ENCODE measurements at places on chromosomes 5 and 9.

DNA sequence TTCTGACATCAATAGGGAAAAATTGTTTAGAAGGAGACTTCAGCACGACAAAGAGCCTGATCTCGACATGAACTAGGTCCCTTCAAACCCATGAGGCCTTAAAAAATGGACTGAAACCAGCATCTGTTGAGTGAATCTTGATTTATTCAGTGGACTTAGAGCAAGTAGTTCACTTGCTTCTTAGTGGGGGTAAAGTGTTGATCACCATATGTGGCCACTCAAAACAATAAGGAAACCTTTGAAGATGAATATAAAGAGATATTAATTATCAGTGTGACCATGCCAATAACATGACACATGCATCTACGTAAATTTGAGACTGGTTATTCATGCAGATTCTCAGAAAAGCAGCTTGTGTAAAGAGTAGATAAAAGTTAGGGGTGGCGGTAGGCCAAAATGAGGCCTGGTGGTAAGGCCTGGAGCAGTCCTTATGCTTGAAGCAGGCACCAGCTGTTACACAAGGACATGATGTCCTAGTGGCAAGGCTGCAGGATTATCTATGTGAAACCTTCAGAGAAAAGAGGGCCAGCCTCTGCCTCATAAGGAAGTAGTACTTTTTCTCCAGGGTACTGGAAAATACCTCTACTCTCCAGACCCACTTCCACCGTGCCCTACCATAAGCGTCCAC is 61.3 kb downstream of the S1PR3 start:
- no peak for DNase-seq

DNA sequence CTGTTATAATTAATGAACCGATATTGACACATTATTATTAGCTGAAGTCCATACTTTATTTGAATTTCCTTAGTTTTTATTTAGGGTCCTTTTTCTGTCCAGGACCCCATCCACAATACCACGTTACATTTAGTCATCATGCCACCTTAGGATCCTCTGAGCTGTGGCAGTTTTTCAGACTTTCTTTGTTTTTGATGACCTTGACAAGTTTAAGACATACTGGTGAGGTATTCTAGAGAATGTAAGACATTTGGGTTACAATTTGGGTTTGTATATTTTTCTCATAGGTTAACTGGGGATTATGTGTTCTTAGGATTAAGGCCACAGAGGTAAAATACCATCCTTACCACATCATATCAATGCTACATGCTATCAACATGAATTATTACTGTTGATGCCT is 42.7 kb downstream of the KIAA1958 start:
- DNase-seq, result no peak

DNA sequence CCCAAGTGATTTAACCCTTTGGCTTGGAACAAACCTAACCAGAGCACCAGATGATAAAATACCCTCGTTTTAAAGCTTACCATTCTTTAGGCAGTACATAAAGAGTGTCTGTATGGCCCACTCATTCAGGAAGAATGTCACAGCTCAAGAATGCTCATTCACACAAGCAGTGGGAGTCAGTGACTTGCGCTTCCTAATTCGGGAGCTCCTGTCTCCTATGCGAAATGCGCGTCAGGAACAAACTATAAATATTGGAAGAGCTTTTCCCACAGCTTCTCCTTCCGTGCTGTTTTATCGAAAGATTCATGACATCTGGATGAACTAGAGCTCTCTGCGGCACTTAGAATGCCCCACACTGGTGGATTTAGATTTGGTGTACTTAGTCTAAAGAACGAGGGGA is 66.6 kb downstream of the NTRK2 start:
- DNase-seq, result no peak

GRCh38 chr9:91720751-91721705 is 229.0 kb downstream of the ROR2 start:
- DNase-seq, result no peak

GRCh38 chr9:99300103-99300439 is 78.0 kb downstream of the SEC61B start:
- no peak for DNase-seq

GRCh38 chr9:89048616-89049015 is 57.3 kb downstream of the S1PR3 start:
- DNase-seq, result no peak

- no peak for DNase-seq
Observed at GRCh38 chr9:102445906-102446305, 549.2 kb upstream of the CYLC2 start.

DNA sequence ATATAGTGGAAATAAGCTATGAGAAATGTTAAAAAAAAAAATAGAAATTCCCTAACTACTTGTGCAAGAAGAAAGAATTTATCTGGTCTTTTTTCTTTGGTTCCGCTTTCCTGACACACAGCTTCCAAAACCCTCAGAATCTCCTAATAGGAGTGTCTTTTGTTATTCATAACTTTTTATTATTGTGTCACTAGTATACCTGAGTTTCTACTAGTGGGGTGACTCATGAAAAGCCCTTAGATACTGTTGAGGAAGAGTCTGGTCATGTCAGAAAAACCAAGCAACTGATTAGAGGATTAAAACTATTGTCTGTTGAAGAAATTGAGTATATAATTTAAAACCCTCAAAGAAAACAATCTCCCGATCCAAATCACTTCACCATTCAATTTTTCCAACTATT is 152.8 kb upstream of the IFNE start:
- no peak for DNase-seq

GRCh38 chr5:169571355-169571754 is 12.2 kb upstream of the SPDL1 start:
- DNase-seq, result no peak

GRCh38 chr5:59066367-59067163 is 483.7 kb downstream of the RAB3C start:
- no peak for DNase-seq

DNA sequence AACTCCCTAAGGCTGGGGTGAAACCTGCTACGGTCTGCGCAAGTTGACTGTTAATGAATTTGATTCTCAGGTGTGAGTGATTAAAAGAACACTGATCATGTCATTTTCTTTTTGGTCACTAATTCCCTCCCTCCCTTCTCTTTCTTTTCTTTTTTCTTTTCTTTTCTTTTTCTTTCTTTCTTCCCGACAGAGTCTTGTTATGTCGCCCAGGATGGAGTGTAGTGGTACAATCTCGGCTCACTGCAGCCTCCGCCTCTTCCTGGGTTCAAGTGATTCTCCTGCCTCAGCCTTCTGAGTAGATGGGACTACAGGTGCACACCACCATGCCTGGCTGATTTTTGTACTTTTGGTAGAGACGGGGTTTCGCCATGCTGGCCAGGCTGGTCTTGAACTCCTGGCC is 2.6 kb downstream of the ANXA1 start:
- no peak for DNase-seq

DNA sequence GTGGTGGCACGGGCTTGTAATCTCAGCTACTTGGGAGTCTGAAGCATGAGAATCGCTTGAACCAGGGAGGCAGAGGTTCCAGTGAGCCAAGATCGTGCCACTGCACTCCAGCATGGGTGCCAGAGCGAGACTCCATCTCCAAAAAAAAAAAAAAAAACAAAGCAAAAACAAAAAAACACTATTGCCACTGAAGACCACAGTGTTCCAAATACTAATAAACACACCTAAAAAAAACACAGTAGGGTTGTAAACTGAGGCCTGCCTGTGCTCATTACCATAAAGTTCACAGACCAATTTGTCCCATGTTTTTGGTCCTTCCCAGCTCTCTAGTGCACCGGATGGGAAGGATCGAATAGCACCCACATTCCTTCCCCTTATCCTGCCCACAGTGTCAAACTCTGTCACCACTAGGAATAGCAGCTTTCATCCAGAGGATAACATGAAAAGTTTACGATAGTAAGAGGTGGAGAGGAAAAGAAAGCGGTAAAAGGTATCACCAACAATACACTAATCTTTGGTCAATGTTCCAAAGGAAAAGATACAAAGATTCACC is 49.2 kb downstream of the MYO10 start:
- no peak for DNase-seq

DNA sequence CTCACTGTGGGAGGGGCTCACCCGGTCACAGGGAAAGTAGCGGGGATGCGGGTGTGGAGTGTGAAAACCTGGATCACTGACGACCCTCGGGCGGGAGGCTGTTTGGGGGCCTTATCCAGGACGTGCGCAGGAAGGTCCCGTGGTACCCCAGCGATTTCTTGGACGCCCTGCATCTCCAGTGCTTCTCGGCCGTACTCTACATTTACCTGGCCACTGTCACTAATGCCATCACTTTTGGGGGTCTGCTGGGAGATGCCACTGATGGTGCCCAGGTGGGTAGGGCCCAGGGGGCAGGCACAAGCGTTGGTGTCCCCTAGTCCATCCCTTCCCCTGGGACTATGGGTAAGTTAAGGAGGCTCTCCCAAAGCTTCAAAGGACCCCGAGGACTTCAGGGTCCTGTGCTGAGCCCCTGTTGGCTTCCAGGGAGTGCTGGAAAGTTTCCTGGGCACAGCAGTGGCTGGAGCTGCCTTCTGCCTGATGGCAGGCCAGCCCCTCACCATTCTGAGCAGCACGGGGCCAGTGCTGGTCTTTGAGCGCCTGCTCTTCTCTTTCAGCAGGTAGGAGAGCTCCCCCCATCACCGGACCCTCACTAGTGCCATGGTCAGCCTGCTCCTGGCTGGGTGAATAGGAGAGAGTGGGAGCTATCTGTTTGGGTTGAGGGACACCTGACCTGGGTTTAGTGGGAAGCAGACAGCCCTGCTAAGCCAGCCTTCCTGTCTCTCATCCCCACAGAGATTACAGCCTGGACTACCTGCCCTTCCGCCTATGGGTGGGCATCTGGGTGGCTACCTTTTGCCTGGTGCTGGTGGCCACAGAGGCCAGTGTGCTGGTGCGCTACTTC is 3.9 kb downstream of the SLC4A9 start:
- DNase-seq, result no peak

DNA sequence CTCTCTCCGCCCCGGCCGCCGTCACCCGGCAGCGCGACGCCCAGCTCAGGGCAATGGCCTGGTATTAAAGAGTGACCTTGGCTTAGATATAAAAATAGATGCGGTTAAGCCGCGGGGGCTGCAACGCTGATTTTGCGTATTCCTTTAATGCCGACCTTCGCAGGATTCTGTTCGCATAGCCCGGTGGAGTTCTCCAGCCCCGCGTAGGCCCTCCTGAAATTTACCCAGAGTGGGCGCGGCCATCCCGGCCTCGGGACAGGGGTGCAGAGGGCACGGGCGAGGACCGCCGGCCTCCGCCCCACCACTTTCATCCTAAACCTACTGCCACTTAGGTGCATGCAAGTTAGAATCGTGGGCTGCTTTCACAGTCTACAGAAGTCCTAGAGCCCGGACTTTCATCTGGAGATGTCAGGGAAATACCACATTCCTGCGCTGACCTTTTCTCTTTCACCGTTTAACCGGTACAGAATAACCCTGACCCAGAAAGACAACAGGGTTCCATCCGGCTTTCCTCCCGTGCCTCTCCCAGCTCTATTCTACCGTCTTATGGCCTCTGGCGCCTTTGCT is 492 bp upstream of the FAM169A start:
- no peak for DNase-seq

GRCh38 chr5:166369807-166370206 is 1921.6 kb upstream of the WWC1 start:
- no peak for DNase-seq

DNA sequence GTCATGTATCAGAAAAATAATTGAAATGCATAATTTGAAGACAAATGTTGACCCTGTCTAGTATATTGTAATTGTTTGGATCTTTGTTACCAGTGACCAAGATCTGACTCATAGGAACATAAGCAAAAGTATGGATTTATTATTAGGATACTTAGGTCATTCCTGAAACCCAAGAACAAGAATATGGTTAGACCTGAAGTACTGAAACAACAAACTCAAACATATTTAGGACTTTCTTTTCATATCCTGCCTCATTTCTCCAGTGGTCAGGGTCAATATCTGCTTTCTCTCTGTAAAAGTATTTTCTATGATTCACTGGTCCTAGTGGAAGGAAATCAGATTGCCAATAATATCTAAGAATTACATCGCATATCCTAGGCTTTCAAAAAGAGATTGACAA is 1937.1 kb upstream of the WWC1 start:
- no peak for DNase-seq

DNA sequence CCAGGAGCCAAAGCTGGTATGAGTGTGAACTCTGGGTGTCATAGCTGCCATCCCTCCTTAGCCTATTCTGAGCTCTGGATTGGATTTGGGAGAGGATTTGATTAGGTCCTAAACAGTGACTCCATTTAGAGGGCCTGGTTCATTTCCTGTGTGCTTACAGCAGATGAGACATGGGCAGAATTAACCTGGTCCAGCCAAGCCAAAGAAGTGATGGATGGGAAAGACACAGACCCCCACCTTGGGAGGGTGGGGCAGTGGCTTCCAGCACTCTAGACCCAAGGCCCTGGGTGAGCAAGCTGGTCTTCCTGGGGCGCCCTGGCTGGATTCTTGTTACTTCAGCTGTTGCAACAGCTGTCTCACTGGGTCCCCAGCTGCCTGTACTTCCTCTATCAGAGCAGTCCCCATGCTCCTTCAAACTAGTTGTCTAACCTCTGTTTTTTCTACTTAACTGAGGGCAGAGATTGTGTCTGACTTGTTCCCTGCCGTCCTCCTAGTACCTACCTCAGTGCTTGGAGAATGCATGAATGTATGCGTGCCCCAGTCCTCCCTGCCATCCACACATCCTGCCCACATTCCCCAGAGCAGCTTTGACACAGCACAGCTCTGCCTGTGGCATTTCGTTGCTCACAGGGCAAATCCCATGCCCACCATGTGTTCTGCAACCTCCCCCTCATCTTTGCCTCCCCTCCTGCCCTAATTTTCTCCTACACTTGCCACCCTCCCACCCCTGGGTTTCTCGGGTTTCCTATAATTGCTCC is 115.9 kb downstream of the RGS3 start:
- no peak for DNase-seq

- no peak for DNase-seq
Observed at GRCh38 chr9:19431361-19432171, 22.8 kb downstream of the ACER2 start.

DNA sequence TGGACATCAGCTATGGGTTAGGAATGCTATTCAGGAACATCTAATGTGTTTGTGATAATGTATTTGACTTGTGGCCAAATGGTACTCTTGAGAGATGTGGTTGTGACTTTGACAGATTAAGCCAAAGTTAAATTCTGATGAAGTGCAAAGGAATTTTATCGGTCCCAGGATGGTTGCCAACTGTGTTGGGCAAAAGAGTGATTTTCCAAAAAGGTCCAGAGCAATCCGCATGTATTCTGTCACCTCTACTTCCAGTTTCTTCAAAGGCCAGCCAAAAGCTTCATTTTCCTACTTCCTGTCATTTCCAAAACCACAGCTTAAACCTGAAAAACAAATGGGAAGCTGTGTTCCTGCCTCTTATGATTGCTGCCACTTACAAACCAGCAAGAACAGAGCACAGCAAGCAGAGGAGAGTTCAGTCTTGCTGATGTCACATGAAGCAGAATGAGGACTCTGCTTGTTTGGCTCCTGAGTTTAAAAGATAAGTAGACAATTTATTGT is 59.8 kb downstream of the MARCHF3 start:
- no peak for DNase-seq

GRCh38 chr5:68272289-68272688 is 56.7 kb downstream of the PIK3R1 start:
- DNase-seq, result no peak

GRCh38 chr9:134841180-134841904 is 39.3 kb upstream of the FCN2 start:
- no peak for DNase-seq

- no peak for DNase-seq
Observed at GRCh38 chr5:24606971-24607370, 37.8 kb downstream of the CDH10 start.

All from activated T-cell treated with anti-CD3 and anti-CD28 coated beads, Interleukin-2, amount 50 U/mL, for 4 hours (primary cell).